NCI-H1105 (cell line): ENCODE measurements at places on chromosomes 2 and 18.

- DNase-seq: no peak
These were observed 76.4 kb upstream of the CD226 start for GRCh38 chr18:70024093-70024492.

DNA sequence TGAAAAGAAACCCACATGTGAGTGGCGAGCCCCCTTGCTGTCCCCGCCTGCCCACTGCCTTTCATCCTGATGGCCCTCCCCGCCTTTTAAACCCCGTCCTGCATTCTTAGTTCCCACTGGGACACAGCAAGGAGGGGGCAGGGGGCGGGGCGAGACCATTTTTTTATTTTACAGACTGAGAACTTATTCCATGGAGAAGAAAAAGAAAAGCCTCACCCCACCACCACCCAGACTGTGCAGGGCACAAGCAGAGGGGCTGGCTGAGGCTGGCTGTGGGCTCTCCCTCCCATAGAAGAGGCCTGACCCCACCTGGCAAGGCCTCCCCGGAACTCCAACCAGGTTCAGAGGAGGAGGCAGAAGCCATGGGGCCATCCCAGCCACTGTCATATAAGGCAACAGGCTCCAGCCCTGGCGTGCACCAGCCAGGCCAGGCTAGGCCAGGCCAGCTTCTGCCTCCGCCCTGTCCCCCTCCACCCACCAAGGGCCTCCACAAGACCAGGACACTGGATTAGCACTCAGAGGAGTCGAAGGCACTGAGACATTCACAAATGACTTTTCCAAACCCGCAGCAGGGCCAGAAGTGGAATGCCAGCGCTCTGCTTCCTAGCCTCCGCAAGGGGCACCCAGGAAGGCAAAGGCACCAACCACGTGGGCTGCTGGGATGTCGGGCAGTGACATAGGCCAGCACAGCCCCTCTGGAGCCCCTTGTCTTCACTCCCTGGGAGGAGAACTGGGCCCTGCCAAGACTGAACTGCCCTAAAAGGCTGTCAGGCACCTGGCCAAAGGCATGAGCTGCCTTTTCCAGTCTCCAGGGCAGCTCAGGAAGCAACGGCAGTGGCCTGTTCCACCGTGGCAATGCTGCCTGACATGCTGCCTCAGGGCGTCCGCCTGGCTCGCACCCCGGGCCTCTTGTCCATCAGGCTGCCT, 37.5 kb upstream of the SEMA4C start:
- no peak for DNase-seq

GRCh38 chr2:182858671-182859070, 7.8 kb downstream of the FRZB start:
- no peak for DNase-seq

GRCh38 chr2:100778637-100779450, 41.1 kb upstream of the NPAS2 start:
- DNase-seq: no peak

DNA sequence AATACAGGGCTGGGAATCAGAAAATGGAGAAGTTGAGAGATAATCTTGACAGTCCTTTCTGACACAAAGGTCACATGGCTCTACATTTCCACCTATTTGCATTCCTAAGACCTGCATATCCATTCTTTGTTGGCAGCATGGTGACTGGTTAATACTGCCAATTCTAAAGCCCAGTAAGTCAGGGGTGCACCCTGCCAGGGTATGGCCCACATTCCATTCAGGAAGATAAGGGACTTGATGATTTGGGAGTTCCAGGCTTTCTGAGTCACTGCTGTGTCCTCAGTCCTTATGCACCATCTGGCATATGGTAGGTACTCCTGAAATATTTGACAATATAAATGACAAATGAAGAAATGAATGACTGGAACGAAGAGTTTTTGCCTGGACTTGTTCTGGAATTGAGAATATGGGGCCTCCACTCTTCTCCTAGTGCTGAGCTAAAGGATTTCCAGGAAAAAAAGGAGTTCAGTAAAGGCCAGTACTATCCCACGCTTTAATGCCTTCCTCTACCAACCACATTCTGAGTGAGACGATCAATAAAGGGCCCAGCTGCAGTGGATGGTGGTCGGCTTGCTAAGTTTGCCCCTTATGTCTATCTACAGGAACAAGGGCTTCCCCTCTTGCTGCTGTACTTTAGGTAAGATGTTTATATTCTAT, 31.7 kb upstream of the EIF2AK3 start:
- DNase-seq: no peak

GRCh38 chr2:84526562-84526961, 10.3 kb downstream of the DNAH6 start:
- no peak for DNase-seq

GRCh38 chr2:67466734-67467133, 69.6 kb downstream of the ETAA1 start:
- DNase-seq: no peak

DNA sequence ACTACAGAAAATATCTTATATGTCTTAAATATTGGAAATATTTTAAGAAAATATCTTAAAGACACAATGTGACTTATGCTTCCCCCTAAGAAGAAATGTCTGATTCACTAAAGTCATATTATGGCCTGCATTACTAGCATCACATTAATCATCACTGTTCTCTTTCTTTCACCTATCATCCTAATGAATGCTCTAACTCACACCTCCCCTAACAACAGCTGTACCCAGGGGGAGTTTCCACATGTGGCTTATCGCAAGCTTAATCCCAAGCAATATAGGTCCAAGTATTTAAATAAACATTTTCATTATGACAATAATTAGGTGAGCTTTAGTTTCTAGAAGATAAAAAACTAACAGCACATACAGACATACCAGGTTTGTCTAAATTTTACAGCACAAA, 39.6 kb downstream of the REV1 start:
- DNase-seq: no peak

GRCh38 chr2:145379934-145380333, 860.0 kb upstream of the ZEB2 start:
- DNase-seq: no peak

- DNase-seq: no peak
These were observed 56.4 kb downstream of the FAM168B start for GRCh38 chr2:131036696-131037397.

GRCh38 chr18:72742002-72742401, 125.8 kb downstream of the NETO1 start:
- DNase-seq: no peak

DNA sequence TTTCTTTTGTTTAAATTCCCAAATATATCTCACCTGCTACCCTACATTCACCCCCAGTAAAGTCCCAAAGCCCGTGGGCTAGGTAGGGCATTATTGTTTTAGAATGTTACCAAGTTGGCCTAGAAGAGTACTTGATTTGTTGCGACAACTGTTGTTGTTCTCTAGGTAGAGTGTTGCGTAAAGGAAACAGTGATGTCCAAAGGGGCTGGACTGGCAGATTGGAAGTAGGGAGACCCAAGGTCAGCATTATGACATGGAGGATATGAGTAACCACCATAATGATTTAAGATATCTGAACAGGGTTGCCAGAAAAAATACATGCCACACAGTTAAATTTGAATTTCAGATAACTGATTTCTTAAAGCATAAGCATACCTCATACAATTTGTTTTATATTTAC, 39.2 kb downstream of the SCN1A start:
- no peak for DNase-seq
